ENCODE measurements at places on chromosomes 11 and 22. TPM values are rescaled to one million over a fixed set of nuclear protein-coding genes. Genes with fewer than 3 reads are reported as not detected.

The TXNRD2 gene
- total RNA-seq: 9.1 TPM

The KRTAP5-7 gene
- total RNA-seq: not detected

The PARVB gene
- total RNA-seq: 28.3 TPM

The YPEL4 gene
- 1.2 TPM for total RNA-seq

The GGTLC3 gene
- not detected for total RNA-seq

The TSSK2 gene
- total RNA-seq: not detected

The SCGB1A1 gene
- total RNA-seq: not detected

The HSPB2 gene
- total RNA-seq: not detected

The KDM4E gene
- total RNA-seq: not detected

The RCE1 gene
- 27.5 TPM for total RNA-seq

The OR51T1 gene
- total RNA-seq: not detected

The ARAP1 gene
- total RNA-seq: 17.7 TPM
